Hematopoietic multipotent progenitor cell treated with erythropoietin and hydrocortisone succinate and interleukin-3 and kit ligand, for 17 days (in vitro differentiated cells): ENCODE measurements at places on chromosomes 16 and 17.

DNA sequence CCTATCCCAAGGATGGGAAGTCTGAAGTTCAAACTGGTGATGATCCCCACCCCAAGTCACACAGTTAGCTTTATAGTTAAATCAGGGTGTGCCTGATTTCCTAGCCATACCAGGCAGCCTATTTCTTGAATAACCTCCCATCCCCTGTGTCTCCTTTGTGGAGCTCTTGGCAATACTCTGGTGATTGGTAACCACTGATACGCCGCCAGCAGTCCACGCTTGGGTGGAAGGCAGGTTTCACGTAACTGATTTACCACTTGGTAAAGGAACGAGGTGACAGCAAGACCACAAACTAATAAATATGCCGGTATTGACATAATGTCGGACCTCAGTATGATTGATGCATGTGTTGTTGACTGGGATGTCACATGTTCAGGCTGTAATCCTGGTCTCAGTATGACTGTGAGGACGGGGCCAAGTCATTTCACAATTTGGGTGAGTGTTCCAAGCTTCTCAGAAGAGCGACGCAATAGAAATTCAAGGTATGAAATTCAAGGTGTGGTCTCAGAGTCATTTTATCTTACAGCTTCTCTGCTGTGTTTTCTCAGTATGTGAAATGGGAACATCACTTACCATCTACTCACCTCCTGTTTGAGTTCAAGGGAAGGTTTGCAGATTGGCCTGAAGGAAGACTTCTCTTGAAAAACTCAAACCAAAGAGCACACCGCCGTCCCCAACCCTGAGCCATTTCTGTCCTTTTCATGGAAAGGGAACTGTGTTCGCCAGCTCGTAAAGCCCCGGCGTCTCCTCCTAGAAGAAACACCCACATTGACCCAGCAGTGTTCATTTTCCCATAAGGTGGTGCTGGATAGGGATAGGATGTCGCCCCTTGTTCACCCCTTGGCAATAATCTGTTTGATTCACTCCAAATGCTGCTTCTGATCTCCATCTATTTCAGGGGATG lies 678.9 kb downstream of the WWOX start:
- DNase-seq, result no peak

DNA sequence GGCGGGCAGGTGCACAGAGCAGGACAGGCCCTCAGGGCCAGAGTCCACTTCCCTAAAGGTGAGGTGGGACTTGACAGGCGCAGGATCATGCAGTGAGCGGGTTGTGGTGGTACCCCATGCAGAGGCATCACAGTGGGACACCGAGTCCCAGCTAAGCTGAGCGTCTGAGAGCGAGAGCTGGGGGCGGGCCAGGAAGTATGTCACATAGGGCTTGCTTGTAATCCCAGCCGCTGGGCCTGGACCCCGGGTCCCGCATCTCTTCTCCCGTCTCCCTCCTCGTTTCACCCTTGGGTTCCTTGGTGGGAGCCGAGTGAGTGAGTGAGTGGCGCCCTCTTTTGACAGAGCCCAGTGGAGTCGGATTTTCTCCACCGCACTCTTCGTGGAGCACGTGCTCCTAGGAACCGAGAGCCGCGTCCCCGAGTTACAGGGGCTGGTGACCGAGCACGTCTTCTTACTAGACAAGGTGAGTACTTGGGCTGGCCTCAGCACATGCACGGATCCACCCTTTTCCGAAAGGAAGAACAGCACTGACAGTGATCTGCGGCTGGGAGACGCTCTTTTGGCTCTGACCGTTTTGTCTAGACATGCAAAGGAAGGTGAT lies 50.8 kb upstream of the ENDOV start:
- DNase-seq, result peak; percentile 12

DNA sequence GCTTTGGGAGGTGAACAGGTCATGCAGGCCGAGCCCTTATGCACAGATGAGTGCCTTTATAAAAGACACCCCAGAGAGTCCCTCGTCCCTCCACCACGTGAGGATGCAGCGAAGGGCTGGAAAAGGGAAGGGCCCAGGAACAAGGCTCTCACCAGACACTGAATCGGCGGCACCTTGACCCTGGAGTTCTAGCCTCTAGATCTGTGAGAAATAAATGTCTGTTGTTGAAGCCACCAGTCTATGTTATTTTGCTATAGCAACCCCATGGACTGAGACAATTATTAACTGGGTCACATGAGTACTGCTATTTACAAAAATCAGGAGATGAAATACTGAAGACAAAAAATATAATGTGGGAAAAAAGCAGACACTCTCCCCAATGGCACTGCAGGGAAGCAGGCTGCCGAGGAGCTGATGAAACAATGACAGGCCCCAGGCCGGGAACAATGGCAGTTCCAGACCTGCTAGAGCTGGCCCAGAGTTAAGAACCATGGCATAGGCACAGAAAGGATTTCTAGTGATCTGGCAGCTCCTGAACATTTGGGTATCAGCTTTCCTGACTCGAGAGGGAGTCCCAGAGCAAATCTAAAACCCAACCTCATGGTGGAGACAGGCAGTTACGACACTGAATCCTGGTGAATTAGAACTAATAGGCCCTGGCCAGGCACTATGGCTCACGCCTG lies 17.8 kb upstream of the GGA2 start:
- no peak for DNase-seq

- DNase-seq, result no peak
These were observed 69.2 kb downstream of the C16orf78 start for GRCh38 chr16:49442805-49443204.

DNA sequence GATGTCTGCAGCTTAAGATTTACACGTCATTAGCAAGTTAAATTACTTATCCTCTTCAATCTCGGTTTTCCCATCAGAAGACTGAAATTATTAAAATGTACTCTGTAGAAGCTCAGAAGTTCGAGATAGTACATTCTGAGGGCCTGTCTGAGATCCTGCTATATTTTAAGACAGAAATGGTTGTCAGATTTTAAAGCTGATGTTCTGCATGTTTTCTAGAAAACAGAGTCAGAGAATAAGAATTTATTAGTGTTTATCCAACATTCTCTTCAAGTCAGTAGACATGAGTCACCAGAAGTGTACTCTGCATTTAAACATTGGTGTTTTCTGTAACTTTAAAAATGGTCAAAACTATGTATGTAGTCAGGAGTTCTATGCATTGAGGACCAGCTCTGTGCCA lies 155.2 kb upstream of the MYOCD start:
- no peak for DNase-seq
